ENCODE measurements at places on chromosomes 11 and 22.

DNA sequence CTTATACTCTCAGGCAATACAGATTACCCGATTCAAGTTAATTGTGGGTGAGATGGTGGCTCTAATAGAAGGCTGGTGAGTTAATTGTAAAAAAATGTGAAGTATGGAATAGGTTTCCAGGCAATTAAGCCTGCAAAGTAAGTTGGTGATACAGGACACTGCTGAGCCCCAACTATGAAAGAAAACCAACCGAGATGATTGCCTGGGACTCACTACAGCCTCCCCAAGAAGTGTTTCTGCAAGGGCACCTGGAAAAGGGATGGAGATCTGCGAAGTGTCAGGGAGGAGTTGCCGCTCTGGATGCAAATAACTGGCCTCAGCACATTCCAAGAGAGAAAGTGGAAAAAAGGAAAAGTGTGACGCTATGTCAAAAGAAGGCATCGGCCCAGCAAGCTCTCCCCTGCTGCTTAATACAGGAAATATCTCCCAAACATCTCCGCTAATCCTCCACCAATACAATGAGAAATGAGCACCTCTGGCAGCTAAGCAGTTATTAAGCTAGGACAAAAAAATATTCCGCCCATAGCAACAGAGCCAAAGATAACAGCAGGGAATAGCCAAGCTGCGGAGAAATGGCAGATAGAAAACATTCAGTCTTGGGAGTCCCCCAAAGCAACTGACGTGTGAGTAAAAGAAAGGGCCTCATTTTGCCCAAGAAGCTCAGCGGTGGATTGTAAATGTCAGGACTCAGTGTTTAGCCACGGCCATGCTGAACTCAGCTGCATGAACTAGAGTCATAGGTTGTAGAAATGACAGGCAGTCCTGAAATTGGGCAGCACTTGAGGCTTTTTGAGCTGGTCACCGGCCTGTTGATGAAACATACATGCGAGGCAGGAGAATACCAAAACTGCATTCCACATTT lies 133.7 kb downstream of the SNX19 start:
- no peak for DNase-seq

DNA sequence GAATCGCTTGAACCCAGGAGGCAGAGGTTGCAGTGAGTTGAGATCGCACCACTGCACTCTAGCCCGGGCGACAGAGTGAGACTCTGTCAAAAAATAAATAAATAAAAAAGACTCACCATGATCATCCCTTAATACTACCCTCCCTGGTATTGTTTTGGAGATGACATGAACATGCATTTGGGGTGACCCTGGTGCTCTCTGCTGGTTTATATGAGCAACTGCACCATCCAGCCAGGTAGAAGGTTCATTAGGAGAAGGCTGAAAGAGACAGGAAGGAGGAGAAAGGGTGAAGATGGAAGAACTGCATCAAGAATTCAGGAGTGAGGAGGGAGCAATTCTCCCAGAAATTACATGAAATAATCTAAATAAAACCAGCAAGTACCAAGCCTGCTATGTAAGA lies 37.8 kb downstream of the SLC5A1 start:
- DNase-seq = no peak

- no peak for DNase-seq
These were observed 66.9 kb downstream of the KCNQ1 start for GRCh38 chr11:2511421-2512369.

GRCh38 chr22:45866126-45866645 lies 110.8 kb downstream of the WNT7B start:
- no peak for DNase-seq

GRCh38 chr11:23078289-23078971 lies 218.2 kb upstream of the CCDC179 start:
- DNase-seq = no peak

DNA sequence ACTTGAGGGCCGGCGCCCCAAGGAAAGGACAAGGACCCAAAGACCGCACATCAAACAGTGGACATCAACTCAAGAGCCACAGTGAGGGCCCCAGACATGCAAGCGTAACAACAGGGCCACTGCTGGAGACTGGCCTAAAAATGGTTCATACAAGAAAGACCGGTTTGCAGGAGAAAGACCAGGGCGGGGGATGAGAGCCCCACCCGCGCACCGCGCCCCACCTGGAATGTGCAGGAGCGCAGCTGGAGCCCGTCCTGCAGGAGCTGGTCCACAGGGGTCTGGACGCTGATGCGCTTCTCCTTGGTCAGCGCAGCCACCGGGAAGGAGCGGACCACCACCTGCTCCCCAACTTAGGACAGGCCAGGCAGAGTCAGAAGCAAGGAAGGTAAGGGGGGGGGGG lies 13.9 kb downstream of the SBF1 start:
- no peak for DNase-seq

GRCh38 chr11:59174664-59175033 lies 2.7 kb downstream of the DTX4 start:
- DNase-seq = no peak

GRCh38 chr11:35247863-35248262 lies 108.9 kb downstream of the CD44 start:
- no peak for DNase-seq

DNA sequence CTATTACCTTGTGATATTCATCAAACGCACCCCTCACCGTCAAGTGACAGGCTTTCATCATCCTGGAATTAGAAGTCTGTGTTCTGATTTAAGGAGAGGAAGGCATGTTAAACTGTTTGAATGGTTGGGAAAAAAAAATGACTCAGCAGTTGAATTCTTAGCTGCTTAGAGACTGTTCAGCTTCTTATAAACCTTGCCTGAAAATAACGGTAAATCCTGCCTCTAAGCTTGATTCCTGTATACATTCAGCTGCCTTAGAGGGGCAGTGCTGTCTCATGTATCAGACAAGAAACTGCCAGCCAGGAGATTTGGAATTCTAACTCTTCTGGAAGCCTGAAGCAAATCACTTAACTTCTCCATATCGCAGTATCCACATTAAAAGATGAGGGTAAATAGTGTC lies 437.4 kb downstream of the JRKL start:
- no peak for DNase-seq

GRCh38 chr11:33588056-33588455 lies 112.6 kb downstream of the C11orf91 start:
- DNase-seq = no peak

DNA sequence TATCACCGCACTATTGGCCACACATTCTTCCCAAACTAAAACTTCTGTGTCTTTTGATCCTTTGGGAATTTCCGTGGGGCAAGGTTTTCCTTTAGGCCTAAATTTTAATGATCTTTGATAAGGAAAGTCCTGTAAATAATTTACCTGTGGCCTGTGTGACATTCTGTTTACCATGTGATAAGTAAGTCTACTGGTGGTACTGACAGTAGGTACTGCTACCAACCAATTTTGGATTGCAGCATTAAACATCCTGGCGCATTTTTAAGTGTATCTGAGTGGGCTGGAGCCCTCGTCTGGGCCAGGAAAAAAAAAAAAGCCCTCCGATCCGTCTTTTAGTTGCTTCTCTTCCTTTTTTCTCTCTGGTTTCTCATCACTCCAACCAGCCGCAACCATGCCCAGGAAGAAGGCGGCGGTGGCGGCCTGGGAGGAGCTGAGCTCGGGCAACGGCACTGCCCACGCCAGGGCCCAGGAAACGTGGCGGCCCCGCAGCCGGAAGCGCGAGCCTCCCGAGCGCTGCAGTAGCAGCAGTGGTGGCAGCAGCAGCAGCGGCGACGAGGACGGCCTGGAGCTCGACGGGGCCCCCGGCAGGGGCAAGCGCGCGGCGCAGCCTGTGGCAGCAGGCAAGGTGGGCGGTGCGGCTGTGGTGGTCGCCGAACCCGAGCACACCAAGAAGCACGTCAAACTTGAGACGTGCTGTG lies 33.6 kb downstream of the ASRGL1 start:
- DNase-seq = peak; percentile 24

- DNase-seq = no peak
These were observed 195.4 kb downstream of the RRAS2 start for GRCh38 chr11:14163576-14163975.

DNA sequence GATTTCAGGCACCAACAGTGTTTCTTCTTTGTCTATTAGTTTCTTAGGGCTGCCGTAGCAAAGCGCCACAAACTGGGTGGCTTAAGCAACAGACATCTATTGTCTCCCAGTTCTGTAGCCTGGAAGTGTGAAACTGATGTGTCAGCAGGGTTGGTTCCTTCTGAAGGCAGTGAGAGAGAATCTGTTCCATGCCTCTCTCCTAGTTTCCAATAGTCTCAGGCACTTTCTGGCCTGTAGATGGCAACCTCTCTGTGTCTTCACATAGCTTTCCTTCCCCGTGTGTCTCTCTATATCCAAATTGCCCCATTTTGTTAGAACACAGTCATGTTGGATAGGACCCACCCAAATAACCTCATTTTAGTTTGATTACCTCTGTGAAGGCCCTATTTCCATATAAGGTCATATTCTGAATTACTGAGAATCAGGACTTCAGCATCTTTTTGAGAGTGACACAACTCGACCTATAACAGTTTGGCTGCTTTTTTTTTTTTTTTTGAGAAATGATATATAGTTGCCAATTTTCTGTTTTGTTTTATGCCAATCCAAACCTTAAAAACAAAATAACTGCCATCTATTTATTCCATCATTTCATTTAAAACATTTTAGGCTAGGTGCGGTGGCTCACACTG lies 108.2 kb downstream of the SLC36A4 start:
- DNase-seq = no peak
